ENCODE measurements at places on chromosomes 1 and 21. TPM values are rescaled to one million over a fixed set of nuclear protein-coding genes. Genes with fewer than 3 reads are reported as not detected.

DNA sequence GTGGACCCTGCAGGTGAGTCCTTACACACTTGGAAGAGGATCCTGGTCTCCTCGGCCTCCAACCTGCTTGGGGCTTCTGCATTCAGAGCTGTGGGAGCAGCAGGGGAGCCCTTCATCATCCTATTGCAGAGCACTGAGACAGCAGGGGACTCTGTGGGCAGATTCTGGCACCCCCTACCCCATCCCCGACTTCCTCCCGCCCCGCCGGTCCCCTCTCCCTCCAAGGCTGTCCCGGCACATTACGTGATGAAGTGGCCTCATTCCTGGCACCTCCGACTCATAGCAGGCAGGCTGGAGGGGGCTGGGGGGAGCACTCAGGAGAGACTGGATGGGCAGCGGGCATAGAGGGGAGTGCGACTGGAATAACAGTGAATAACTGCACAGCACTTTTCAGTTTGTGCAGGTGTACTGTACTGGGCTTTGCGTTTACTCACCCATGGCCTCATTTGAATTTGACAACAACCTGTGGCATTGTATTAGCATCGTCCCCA lies 394.1 kb downstream of the MATN1 start:
- no peak for DNase-seq

DNA sequence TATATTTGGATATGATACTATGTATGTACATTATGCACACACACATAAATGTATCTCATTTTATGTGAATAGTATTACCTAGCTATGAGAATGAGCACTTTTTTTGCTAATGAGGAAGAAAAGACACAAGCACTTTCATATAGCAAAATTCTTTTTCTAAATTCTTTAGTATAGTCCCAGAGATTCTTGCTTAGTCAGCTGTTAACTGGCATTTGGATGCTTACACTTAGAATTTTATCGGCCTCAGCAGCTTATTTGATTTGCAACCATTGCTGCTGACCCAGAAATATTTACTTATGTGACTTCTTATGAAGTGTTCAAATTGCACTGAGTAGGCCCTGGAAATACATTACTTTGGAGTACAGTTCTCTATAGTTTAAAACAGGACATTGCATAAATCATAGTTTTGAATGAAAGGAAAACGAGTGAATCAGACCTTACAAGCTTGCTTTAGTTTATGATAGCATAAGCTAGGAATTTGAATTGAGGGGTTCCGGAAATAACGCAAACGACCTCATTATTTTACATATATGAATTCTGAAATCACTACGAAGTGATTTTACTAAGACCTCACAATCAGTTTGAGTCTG lies 653.9 kb upstream of the NEGR1 start:
- no peak for DNase-seq

DNA sequence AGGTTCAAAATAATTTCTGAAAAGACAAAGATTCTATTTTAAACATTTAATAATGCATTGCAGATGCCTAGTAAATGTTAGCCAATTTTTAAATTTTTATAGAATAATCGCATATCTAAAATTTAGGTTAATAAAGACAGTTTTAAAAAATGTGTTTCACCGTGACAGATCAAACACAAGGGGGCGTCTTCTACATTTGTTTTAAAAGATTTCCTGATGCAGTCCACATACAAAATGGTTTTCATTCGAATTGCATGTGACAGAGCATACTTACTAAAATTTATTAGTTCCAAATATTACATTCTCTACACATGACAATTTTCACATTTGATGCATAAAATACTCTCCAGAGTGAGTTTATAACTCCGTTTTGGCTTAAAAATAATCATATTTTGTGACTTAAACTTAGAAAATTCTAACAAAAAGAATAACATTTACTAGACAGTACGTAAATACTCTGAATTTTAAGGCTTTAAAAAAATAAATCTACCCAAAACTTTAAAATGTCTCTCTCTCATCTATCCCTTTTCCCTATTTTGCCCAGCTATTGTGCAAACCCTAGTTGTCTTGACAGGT lies 75.5 kb downstream of the ADAMTS1 start:
- DNase-seq = no peak

DNA sequence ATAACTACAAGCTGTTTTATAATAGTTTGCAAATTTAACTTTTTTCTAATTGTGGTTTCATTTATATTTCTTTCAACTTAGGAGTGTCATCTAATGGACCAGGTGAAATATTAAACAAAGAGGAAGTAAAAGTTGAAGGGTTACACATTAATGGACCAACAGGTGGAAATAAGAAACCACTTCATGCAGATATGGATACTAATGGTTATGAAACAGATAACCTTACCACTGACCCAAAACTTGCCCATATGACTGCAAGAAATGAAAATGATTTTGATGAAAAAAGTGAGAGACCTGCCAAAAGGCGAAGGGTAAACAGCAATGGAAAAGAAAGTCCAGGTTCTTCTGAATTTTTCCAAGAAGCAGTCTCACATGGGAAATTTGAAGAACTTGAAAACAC lies 59.7 kb downstream of the MIER1 start:
- no peak for DNase-seq

DNA sequence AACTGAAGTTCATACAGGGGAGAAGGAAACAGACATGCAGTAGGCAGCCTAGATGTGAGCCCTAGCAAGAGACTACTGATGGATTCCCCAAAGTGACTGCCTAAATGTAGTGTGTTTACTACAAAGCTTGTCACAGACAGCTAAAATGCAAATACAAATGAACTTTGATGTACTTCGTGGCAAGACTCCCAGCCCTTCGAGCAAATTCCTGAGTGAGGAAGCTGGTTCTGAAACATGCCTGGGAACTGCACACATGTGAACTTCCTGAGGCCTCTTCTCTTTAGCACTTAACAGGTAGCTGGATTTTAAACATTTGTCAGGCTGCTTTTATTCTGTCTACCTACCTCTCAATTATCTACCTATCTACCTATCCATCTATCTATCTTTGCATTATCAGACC lies 6.7 kb upstream of the IRF2BP2 start:
- DNase-seq = no peak

DNA sequence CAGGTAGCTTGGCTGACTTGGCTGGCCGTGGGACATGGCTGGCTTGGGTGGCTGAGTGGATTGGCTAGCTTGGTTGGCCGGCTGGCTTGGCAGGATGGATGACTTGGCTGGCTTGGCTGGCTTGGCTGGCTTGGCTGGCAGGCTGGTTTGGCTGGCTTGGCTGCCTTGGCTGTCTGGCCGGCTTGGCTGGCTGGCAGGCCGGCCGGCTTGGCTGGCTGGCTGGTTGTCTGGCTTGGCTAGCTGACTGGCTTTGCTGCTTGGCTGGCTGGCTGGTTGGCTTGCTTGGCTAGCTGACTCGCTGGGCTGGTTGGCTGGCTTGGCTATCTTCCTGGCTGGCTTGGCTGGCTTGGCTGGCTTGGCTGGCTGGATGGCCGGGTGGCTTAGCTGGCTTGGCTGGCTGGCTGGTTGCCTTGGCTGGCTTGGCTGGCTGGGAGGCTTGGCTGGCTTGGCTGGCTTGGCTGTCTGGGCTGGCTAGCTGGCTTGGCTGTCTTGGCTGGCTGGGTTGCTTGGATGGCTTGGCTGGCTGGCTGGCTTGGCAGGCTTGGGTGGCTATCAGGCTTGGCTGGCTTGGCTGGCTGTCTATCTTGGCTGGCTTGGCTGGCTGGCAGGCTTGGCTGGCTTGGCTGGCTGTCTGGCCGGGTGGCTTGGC lies 129.7 kb upstream of the FAM72C start:
- peak; percentile 26 for DNase-seq

The FUCA1 gene
- total RNA-seq = 11.4 TPM

DNA sequence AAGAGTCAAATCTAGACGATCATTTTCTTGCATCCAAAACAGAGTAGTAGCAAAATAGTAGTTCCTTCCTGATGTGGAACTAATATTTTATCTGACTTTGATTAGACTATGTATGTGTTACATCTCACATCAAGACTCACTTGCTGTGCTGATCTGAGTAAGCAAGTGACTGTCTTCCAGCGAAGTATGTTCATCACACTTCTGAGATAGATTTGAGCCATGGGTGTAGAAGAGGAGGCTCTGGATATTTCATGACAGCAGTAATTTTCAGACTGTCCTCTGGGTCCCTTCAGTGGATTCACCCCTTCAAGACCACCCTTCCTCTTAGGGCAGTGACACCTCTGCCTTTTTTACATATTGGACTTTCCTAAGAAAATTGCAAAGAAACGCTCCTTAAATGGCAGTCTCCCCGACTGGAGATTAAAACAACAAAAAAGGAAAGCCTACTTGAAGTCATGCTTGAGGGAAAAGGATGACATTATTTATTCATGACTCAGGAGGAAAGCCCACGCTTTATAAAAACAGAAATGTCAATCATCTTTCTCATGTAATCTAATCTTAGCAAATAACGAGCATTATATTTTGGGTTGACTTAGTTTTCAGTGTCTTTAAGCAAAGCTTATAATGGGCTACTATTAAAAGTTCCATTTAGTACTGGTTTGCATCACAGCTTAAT lies 22.8 kb downstream of the ATP1B1 start:
- no peak for DNase-seq

DNA sequence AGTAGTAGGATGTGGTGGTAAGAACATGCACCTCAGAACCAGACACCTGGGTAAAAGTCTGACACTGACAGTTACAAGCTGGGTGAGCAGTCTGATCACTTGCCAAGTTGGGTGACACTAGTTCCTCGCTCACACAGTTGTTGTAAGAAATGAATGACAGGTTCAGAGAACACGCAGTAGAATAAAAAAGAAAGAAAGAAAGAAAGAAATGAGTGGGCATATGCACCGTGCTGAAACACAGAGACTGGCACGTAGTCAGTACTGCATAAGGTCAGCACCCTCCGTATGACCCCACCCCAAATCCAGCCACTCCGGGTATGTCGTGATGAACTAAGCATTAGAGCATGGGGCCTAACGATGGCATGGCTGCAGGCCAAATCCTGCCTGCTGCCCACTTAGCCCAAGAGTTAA lies 90.6 kb downstream of the GLUL start:
- DNase-seq = no peak

DNA sequence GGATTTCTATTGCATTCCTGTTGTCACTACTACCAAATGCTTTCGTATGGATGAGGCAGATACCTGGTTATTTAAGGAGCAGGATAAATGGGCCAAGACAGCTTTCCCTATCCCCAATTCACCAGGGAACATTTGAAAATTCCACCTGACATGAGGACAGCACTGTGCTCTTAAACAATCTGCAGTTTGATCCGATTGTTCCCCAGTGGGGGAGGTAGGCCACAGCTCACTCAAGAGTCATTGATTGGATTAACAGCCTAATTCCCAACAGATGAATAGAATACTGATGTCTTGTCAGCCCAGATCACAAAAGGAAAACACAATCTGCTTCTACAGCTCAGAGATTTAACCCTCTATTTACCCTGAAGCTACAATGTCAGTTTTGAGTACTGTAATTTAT lies 123.9 kb downstream of the LHX4 start:
- no peak for DNase-seq

The CD244 gene
- total RNA-seq = 0.14 TPM

GRCh38 chr1:3410142-3410925 lies 44.1 kb upstream of the ARHGEF16 start:
- DNase-seq = peak; percentile 54

- DNase-seq = peak; percentile 96
Measured at GRCh38 chr1:114670083-114671010, 498 bp upstream of the DENND2C start.

GRCh38 chr1:164576291-164577271 lies 17.6 kb downstream of the PBX1 start:
- peak; percentile 41 for DNase-seq

- DNase-seq = no peak
Measured at GRCh38 chr21:37829447-37829846, 86.8 kb downstream of the KCNJ6 start.

- DNase-seq = no peak
Measured at GRCh38 chr1:28766532-28767183, 29.9 kb downstream of the YTHDF2 start.

DNA sequence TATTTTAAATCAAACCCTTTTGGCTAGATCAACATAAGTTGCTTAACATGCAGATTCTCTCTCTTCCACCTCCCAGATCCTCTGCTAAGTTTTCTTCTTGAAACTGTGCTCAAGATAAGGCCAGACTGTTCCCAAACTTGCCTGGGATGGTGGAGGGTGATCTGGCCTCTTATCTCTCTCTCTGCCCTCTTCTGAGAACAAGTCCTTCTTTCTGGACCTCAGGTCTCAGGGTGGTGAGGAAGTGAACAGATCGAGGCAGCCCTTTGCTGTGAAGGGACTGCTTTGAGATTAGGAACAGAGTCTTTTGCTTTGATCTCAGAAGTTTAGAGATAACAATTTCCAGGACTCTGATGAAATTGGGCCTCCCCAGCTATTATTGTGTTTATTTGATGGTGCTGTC lies 70.7 kb downstream of the HUNK start:
- no peak for DNase-seq

DNA sequence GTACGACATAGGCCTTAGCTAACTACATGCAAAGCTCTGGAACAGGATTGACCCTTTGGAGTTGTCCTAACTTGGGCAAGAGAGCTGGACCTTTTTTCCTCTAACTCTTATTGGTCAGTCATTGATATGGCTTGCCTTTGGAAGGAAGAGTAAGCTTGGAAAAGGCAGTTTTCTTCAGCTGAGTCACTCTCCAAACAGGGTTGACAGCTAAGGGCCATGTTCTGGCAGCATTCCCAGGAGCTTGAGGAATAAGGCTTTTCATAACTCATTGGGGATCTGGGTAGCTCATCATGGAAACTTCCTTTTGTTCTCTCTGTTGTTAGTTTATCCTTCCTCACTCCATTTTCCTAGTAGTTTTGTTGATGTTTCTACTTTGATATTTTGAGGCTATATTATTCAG lies 14.5 kb upstream of the ERRFI1 start:
- DNase-seq = peak; percentile 53

The OR2G6 gene
- total RNA-seq = not detected

The TCP10L gene
- total RNA-seq = 3.0 TPM

DNA sequence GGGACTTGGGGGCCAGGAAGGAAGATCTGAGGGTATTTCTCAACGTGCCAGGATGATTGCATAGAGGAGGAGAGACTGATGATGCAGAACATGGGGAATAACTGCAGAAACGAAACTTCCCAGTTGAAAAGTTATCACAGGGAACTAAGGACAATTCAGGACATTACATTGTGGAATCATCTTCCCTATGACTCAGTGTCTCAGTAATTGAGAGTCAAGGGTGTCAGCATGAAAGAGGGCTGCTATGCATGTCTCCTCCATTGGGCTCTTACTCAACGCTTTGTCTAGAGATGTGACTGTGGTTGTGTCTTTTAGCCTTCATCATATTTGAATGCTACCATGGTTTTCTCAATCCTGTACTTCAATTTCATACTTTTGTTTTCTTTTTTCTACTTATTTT lies 48.9 kb upstream of the PTGFR start:
- DNase-seq = no peak

DNA sequence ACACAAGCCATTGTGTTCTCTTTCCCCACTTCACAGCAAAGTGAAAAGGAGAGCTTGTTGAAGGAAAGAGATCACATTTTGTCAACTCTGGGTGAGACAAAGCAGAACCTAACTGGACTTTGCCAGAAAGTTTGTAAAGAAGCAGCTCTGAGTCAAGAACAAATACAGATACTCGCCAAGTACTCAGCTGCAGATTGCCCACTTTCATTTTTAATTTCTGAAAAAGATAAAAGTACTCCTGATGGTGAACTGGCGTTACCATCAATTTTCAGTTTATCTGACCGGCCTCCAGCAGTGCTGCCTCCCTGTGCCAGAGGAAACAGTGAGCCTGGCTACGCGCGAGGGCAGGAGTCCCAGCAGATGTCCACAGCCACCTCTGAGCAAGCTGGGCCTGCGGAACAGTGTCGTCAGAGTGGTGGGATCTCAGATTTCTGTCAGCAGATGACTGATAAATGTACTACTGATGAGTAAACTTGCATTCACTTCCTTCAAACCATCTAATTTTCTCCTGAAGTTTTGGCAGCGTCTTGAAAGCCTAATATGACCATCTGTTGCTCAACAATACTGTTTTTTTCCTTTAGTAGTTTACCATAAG lies 43.7 kb downstream of the BACH1 start:
- DNase-seq = peak; percentile 68

Data from left ventricle myocardium inferior (tissue), 1 donor.